Right hindlimb (tissue), 1 donor: ENCODE measurements at places on chromosomes 6 and 20.

GRCh38 chr6:29925727-29926412 is 16.5 kb upstream of the HLA-A start:
- DNase-seq: no peak

GRCh38 chr6:148414836-148415235 is 72.2 kb downstream of the SASH1 start:
- no peak for DNase-seq

GRCh38 chr6:2111162-2111677 is 134.2 kb downstream of the GMDS start:
- DNase-seq: no peak

GRCh38 chr6:57469072-57469471 is 151.6 kb downstream of the PRIM2 start:
- DNase-seq: no peak

DNA sequence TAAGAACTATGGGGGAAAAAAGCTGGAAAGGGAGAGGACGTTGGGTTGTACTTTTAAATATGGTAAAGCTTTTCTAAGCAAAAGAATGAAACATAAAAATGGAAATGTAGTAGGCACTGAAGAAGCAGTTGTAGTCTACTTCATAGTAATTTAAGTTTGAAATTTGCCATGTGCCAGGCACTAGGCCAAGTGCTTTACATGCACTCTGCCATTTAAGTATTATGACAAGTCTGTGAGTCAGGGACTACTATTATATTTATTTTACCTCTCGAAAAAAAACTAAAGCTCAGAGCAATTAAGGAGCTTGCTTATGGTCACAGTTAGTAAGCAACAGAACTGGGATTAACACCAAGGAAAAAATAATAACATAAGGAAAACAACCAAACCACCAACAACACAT is 257.8 kb downstream of the GMDS start:
- no peak for DNase-seq

GRCh38 chr6:34390531-34391472 is 1.7 kb downstream of the NUDT3 start:
- peak; percentile 48 for DNase-seq

DNA sequence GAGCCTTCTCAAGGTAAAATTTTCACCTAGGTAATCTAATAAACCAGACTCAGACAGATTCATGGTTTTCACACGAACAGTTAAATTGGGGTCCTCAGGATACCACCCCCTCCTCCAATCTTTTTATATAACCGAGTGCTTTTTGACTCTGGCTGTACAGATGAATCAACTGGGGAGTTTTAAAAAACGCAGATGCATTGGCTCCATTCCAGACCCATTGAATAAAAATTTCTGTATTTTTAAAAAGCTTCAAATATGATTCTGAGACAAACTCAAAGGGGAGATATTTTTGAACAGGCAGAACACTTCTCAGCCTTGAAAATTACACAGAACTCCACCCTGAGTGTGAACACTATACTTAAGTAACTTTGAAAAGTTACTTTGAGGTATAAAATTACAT is 7.2 kb downstream of the UTRN start:
- no peak for DNase-seq

GRCh38 chr6:161480421-161481155 is 206.7 kb upstream of the AGPAT4 start:
- no peak for DNase-seq

- no peak for DNase-seq
Observed at GRCh38 chr20:20849161-20849560, 136.7 kb upstream of the RALGAPA2 start.

DNA sequence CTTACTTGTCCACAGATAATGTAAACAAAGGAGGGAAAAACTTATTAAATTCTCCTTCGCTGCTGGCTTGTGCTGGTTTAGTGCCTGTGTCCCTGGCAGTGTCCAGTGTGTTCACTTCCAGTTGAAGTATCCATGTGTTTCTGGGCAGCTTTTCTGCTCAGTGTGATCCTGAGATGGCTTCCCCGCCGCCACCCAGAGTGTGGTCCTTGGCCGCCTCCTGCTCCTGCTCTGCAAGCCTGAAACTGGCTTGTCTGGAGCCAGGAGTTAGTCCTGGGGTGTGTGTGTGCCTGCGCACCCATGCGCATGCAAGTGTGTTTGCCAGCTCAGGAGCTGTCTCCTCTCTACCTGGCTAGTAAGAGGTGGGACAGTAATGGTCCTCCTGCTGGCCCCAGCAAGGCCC is 7.2 kb downstream of the BTBD3 start:
- no peak for DNase-seq

- no peak for DNase-seq
Observed at GRCh38 chr20:63074182-63074581, 67.4 kb upstream of the BHLHE23 start.

DNA sequence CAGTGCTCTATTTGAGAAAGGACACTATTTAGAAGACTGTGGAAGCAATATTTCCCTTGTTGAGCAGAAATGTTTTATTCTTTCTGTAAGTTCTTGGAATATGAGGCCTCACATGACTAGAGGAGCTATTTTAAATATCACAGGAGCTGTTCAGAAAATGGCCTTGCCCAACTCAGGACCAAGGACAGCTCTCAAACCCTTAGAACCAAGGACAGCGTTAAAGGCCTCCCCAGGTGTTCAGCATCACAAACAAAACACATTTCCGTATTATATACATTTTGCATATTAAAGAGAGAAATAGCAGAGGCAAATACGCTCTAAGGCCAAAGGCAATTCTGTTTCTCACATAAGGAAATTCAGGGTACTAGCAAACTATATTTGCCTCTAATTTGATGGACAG is 631.4 kb downstream of the CDH26 start:
- peak; percentile 59 for DNase-seq

GRCh38 chr20:41357424-41358163 is 9.0 kb downstream of the EMILIN3 start:
- no peak for DNase-seq

DNA sequence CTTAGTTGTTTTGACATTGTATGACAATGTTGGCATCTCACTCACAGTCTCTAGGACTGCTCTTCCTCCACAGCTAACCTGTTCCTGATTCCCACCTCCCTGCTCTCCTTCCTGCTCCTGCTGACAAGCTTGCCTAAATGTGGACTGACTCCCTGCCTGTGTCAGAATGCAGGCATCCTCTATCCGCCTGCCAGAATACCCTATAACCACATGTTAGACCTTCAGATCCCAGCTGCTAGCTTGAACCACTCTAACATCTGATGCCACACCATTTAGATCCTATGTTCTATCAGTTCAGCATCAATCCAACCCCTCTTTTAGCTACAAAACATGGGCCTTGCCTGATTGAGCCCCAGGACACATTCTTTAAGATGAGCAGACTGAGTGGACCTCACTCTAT is 12.2 kb downstream of the FILIP1 start:
- DNase-seq: no peak

DNA sequence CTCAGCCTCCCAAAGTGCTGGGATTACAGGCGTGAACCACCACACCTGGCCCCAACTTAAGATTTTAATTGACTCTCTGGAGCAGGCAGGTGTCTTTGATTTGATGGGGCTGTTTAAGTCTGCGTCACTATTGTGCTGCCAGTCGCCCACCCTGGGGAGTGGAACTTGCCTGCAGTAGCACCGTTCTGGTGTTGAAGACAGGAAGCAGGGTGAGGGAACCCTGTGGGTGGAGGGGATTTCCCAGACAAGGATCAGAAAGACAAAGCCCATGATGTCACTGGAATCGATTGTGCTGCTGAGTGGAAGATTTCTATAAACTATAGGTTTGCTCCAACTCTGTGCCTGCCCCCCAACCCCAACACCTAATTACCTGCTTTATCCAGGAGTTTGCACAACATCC is 11.0 kb downstream of the ALDH8A1 start:
- no peak for DNase-seq

DNA sequence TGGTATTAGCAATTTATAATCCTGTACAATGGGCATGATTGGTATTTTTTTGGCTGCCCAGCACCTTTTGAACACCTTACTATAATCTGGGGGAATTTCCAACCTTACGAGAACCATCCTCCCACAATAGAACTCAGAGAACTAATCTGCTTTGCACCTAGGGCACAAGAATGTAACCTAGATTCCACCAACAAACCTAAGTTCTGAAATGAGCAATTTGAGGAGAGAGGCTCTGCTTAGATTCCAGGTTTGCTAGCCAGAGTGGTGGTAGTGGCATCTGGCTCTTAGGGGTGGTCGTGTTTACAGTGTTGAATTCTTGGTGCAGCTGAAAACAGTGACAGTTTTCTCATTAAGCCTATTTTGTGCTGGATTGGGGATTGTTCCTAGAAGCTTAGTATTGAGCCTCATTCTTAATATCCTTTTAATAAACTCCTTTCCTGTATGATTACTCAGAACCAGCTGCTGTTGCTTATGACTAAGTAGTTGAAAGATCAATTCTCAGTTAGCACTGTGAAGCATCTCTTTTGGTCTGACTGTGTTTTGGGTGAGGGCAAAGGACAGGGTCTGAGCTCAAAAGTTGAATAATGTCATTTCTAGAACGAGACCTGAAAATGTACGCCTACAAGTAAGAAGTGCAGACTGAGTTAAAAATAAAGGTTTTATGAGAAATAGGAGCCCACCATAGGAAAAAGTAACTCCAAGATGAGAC is 385.6 kb downstream of the CDKAL1 start:
- DNase-seq: no peak

DNA sequence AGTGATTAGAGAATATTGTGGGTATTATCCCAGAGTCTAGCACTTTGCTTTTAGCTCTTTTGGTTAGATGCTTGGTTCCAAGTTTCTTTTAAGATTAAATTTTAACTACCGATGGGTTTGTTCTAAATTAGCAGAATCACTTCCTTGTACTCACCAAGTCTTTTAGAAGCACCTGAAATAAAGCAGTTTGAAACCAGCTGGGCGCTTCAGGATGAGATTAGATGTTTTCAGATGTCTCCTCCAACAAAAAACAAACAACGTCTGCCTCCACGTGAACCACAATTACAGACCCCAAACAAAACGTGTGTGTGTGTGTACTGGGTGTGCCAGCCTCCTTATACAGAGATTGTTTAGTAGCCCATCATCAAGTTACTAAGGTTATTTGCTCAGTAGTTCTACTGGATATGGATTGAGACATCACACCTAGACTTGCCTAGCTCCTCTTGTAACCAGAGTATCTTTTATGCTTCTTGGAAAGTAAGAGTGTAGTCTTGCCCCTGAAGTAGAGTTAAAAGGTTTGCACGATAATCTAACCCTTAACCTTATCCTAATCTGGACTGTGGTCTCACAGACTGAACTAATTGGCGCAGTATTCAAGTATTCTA is 2.3 kb downstream of the DSTN start:
- DNase-seq: no peak

- DNase-seq: no peak
Observed at GRCh38 chr6:11972806-11973205, 39.3 kb upstream of the HIVEP1 start.

- DNase-seq: no peak
Observed at GRCh38 chr20:57103146-57103800, 163.2 kb downstream of the BMP7 start.

- peak; percentile 60 for DNase-seq
Observed at GRCh38 chr20:46406986-46407670, 713 bp upstream of the ELMO2 start.

DNA sequence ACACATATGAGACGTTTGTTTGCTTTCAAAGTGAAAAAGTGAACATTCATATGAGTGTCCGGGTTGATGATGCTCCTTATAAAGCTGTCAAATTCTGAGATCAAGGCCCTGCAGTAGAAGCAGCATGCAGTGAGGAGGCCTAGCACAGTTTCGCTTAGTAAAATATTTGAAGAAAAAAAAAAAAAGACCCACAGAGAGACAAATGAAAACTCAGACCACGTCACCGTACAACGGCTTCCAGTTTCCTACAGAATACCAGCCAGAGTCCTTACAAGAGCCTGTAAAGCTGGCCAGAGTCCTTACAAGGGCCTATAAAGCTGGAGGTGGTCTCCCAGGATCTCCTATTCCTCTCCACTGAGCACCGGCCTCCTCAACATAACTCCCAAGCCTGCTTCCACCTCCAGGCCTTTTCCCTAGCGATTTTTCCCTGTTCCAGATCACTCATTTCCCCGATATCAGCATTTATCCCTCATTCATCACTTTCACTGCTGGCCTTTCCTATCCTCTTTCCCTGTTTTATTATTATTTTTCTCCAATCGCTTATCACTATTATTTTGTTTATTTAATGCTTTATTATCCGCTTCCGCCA is 1.5 kb upstream of the HMGN4 start:
- DNase-seq: peak; percentile 86

- DNase-seq: no peak
Observed at GRCh38 chr6:133223452-133224029, 17.6 kb upstream of the EYA4 start.

DNA sequence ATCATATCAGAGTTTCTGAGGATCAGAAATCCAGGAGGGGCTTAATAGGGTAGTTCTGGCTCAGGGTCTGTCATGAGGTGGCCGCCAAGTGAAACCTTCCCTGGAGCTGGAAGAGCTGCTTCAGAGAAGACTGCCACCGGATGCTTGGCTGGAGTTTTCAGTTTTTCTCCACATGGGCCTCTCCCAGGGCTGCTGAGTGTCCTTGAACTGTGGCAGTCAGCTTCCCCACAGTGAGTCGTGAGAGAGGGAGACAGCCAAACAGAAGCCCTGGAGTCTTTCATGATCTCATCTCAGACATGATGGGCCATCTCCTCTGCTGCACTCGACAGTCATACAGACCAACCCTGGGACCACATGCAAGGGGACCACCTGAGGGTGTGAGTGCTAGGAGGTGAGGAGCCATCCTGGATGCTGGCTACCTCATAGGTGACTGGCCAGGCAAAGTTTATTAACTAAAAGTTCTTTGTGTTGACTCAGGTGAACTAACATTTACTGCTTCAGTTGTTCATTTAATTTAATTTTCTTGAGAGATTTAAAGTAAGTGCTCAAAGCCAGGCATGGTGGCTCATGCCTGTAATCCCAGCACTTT is 71.5 kb downstream of the SHLD1 start:
- DNase-seq: no peak

- DNase-seq: no peak
Observed at GRCh38 chr20:37864298-37864697, 38.6 kb upstream of the VSTM2L start.

- DNase-seq: peak; percentile 43
Observed at GRCh38 chr6:27605401-27606342, 132.8 kb upstream of the ZNF184 start.

DNA sequence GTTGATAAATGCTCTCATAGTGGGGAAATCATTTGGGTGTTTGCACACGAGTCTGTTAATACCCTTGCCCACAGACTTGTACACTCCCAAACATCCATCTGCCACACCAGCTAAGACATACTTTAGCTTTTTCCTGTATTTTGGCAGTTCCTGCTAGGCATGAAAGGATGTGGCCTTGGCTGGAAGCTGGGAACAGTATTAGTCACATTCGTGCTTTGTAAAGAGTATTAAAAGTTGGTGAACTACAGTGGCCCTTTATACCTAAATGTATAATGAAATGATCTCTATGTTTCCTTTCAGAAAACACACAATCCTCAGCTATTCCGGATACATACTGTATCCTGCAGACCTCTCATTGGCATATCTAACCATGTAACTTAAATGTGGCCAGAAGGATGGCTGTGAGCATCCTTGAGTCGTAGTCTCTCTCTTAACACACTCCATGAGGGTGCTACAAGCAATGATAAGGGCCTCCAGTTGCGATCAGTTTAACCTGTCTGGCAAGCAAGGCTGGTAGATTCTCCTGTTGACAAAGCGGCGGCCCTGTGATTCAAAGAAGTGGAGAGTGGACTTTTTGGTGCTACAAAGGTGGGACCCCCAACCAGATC is 1.5 kb downstream of the LEMD2 start:
- DNase-seq: no peak
